ENCODE measurements at places on chromosomes 2 and 18.

- no peak for DNase-seq
Observed at GRCh38 chr2:214126135-214126534, 284.7 kb upstream of the VWC2L start.

GRCh38 chr2:48713647-48714046, 41.9 kb downstream of the LHCGR start:
- peak; percentile 40 for DNase-seq

- DNase-seq = peak; percentile 96
Observed at GRCh38 chr2:195687320-195688086, 30.5 kb downstream of the SLC39A10 start.

DNA sequence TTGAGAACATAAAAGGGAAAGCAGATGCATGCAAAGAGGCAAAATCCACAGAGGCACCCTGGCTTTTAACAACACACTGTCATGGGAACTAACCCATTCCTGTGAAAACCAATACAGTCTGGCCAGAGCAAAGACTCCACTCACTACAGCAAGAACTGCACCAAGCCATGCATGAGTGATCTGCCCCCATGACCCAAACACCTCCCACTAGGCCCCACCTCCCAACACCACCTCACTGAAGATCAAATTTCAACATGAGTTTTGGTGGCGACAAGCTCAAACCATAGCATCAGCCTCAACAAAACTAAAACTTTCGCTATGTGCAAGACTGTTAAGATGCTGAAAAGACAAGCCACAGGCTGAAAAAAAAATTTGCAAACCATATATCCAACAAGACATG, 162.8 kb downstream of the SMAD2 start:
- no peak for DNase-seq

DNA sequence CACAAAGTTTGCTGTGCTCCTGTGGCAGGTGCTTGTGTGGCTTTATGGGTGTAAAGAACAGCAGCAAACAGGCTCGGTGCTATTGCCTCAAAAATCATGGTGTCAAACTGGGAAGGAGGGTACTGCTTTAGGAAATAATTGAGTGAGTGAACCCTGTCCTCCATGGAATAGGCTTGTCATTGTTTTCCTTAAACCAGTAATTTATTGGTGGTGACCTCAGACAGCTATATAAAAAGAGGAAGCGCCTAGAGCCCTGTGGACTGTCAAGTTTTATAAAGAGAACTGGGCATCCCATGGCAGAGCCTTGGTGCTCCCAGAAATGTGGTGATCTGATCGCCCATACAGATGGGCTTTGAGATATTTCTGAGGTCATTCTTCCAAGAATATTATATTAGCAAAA, 4.7 kb upstream of the CXCR4 start:
- DNase-seq = no peak

DNA sequence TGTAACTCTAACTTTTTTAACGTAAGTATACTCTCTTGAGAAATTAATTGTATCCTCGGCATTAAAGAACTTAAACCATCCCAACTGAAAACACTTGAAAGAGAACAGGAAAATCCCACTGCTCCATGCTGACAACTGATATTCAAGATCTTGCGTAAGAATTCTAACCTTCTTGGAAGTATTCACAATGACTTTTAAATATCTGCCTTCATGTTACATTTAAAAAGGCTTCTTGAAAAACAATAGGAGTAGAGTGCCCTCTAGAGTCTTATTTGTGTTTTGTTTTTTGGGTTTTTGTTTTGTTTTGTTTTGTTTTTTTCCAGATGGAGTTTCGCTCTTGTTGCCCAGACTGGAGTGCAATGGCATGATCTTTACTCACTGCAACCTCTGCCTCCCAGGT, 65.4 kb upstream of the DNAJC10 start:
- DNase-seq = peak; percentile 6

GRCh38 chr18:653512-653911, 3.9 kb upstream of the TYMS start:
- DNase-seq = no peak

GRCh38 chr2:39508198-39508597, 71.1 kb upstream of the MAP4K3 start:
- no peak for DNase-seq

- no peak for DNase-seq
Observed at GRCh38 chr2:121089166-121089510, 195.9 kb downstream of the TFCP2L1 start.

GRCh38 chr18:50853863-50854271, 25.1 kb upstream of the ME2 start:
- no peak for DNase-seq

GRCh38 chr2:232970051-232970450, 43.0 kb downstream of the NGEF start:
- no peak for DNase-seq
